ENCODE measurements at places on chromosomes 16 and 17. TPM values are rescaled to one million over a fixed set of nuclear protein-coding genes. Genes with fewer than 3 reads are reported as not detected.

DNA sequence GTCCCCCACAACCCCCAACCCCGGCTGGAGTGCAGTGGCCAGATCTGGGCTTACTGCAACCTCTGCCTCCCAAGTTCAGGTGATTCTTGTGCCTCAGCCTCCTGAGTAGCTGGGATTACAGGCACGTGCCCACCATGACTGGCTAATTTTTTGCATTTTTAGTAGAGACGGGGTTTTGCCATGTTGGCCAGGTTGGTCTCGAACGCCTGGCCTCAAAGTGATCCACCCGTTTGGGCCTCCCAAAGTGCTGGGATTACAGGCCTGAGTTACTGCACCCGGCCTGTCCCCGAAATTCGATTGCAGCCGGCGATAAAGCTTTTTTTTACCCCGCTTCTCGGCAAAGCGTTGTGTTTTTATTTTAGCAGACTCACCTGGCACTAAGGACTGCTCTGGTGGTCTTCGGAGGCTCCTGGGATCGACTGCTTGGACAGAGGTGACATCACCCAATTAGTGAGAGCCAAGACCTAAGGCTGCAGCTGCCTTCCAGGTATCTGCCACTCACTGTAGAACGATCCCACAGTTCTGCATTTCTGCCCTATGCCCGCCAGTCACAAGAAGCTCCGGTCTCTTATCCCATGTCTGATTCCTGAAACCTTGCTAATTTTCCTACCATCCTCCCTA, 82.2 kb upstream of the ARL4D start:
- peak; percentile 49 for DNase-seq

DNA sequence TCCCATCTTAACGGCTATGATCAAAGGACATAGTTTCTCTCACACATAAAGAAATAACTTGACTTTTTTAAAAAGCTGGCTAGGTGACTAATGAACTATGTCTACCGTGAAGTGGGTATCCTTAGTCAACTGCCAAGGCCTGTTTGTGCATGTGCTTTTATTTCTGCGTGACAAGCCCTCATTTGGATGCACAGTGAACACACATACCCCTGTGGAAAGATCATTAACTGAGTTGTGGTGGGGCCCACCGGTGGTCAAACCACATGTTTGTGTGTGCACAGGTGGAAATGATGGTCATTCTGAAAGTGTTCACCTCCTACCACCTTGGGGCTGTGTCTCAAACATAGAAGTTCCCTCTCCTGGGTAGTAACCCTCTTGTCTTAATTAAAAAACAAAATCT, 256.1 kb upstream of the SALL1 start:
- DNase-seq, result no peak

GRCh38 chr16:31455601-31456314, 3.5 kb upstream of the ARMC5 start:
- DNase-seq, result no peak

DNA sequence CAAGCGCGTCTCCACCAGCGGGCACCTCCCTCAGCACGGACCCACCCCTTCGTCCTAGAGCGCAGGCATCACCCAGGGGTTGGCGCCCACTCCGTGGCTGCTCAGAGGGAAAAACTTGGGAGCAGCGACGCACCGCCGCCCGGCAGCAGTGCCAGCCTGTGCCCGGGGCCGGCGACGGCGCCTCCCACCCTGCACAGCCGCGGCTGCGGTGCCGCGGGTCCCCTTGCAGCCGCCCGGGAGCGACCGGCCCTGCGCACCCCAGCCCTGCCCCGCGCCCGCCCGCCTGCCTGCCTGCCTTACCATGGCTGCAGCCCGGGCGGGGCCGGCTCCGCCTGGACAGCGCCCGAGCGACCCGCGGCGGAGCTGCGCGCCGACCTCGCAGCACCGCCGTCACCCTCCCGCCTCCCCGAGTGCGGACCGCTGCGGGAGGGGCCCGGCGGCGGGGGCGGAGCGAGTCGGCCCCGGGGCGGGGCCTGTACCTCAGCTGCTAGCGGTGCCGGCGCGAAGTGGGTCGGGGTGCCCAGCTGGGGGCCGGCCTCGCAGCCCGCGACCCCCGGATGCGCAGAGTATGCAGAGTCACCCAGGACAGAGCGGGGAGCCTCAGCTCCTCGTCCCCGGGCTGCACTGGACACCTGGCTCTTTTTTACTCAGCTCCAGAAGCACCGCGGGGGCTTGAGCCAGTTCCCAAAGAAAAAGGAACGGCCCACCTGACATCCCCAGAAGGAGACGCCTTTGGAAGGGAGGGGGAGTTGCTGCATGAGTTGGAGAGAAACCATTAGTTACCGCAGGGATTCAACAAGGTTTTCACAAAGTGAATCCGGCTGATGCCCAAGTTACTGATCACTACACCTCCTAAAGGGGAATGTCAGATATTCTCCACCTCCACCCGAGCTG, 17.5 kb upstream of the MTMR4 start:
- DNase-seq, result peak; percentile 65

GRCh38 chr16:79835194-79835593, 234.7 kb upstream of the MAF start:
- no peak for DNase-seq

DNA sequence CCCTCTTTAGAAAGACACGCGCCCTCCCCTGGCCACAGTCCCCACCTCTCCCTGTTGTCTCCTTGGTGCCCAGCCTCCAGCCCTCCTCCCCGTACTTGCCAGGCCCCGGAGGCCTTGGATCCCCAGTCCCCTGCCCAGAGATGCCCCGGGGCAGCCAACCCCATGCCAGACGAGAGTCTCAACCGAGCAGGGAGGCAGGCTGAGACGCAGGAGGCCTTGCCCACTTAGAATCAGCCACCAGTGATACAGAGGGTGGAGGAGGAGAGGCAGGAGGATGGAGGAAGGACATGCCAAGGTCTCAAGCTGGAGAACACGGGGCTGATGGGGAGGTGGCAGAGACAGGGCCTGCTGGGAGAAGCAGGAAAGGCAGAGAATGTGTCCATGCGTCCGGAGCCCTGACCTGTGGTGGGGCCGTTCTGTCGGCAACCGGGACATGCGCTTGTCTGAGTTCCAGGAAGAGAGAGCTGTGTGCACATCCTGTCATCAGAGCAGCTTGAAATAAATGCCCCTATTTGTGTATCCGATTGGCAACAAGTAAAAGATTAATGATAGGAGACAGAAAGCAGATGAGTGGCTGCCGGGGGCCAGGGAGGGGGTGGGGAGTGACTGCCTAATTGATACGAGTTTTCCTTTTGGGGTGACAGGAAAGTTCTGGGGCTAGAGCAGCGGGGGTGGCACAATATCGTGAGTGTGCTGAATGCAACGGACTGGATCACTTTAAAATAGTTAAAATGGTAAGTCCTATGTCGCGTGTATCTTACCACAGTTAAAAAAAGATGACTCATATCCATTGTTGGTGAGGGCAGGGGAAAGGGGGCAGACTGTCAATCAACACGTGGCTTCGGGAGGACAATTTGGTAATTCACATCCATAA, 44.7 kb upstream of the MEAK7 start:
- peak; percentile 76 for DNase-seq

- no peak for DNase-seq
Measured at GRCh38 chr16:11597235-11598095, 10.7 kb upstream of the LITAF start.

DNA sequence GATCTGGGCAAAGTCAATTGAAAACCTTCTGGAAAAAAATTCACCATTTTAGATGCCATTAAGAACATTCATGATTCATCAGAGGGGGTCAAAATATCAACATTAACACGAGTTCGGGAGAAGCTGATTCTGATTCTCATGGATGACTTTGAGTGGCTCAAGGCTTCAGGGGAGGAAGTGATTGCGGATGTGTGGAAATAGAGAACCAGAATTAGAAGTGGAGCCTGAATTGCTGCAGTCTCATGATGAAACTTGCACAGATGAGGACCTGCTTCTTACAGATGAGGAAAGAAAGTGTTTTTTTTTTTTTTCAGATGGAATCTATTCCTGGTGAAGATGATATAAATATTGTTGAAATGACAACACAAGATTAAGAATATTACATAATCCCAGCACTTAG, 12.9 kb downstream of the ITGAX start:
- no peak for DNase-seq

DNA sequence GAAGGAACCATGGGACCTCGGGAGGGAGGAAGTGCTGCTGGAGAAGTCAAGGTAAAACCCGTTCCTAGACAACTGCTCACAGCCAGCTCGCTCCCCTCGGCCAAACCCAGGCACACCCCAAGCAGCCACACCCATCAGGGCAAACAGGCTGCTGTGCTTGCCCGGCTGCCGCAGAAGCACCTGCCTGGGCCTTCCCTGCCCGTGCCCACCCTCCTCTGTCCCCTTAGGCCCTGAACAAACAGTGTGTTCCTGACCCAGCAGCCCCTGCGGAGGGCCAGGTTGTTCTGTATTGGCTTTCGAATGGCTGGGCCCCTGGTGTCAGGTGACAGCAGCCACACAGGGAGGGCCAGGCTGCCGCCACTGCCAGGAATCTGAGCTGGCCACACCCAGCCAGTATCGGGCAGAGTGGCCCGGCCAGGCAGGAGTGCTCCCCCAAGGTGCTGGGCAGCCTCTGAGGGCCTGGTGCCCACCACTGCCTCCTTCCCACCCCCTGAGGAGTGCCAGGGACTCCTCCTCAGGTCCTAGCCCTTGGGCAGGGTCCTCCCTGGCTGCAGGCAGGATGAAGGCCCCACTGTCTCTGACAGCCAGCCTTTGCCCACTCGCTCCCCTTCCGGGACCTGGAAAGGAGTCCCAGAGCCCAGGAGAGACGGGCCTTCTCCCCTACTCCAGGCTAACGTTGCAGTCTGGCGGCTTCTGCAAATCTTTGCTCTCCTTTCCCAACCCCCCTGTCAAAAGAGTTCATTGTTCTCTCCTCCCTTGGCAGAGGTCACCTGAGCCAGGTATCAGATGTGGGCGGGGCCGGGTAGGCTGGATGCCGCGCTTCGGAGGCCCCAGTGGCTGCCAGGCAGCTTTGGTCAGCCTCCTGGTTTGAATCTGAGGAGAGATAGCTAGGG, 24.0 kb downstream of the LLGL2 start:
- no peak for DNase-seq

- no peak for DNase-seq
Measured at GRCh38 chr17:6052926-6053325, 17.3 kb upstream of the WSCD1 start.

DNA sequence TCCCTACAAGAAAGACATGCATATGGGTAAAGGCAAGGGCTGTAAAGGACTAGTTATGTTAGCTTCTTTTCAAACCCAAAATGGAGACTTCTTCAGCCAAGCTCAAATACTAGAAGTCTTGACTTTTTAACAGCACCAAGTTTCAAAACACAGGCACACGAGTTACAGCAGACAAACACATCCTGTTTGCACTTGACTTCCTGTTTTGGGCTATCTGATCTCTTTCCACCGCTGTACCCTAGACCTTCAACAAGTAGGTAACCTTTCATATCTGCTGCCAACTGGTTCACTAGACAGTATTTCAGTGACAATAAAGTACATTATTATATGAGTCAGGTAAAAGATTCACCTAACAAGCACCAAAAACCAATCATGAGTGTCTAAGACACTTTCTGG, 12.3 kb downstream of the RFFL start:
- no peak for DNase-seq

- DNase-seq, result no peak
Measured at GRCh38 chr17:72759301-72759700, 333.2 kb downstream of the SLC39A11 start.

GRCh38 chr16:22721511-22722100, 92.4 kb upstream of the HS3ST2 start:
- DNase-seq, result no peak

DNA sequence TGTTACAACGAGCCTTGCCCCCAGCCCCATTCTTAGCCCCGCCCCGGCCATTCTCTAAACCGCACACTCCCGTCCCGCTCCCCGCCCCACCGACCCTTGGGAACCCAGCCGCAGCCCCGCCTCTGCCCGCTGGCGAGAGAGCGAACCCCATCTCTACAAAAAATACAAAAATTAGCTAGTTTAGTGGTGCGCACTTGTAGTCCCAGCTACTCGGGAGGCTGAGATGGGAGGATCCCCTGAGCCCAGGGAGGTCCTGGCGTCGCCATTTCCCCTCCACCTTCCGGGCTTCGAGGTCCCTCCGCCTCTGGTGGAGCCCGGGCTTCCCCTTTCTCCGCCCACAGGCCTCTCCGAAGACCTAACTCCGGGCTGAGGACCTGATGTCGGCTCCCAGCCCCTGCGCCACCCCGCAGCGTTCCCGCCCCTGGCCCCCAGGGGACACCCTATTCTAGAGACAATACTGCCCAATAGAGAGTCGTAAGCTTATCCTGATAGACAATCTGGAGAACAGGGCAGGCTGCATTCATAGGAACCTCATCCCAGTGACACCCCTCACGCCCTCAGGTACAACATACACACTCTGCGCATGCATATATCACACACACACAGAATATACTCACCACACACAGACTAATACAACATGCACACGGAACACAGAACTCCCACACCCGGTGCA, 480 bp upstream of the PROCA1 start:
- DNase-seq, result peak; percentile 41

DNA sequence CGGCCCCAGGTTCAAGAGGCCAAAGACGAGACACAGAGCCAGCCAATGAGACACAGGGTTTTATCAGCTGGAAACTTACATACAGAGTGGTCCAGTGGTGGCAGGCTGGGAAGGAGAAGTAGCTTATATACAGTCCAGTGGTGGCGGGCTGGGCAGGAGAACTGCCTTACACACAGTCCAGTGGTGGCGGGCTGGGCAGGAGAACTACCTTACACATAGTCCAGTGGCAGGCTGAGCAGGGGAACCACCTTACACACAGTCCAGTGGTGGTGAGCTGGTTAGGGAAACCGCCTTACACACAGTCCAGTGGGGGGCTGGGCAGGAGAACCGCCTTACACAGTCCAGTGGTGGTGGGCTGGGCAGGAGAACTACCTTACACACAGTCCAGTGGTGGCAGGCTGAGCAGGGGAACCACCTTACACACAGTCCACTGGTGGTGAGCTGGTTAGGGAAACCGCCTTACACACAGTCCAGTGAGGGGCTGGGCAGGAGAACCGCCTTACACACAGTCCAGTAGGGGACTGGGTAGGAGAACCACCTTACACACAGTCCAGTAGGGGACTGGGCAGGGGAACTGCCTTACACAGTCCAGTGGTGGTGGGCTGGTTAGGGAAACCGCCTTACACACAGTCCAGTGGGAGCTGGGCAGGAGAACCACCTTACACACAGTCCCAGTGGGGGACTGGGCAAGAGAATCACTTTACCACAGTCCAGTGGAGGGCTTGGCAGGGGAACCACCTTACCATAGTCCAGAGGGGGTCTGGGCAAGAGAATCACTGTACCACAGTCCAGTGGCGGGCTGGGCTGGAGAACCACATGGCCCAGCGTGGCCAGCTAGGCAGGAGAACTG, 90.9 kb downstream of the GAS7 start:
- no peak for DNase-seq

- DNase-seq, result peak; percentile 17
Measured at GRCh38 chr17:68089881-68090280, 54.3 kb downstream of the KPNA2 start.

GRCh38 chr17:82060001-82060380, 5.6 kb downstream of the DUS1L start:
- DNase-seq, result no peak

TBC1D3I gene
- 0.35 TPM for total RNA-seq

PGS1 gene
- total RNA-seq, result 53.6 TPM

CCL1 gene
- total RNA-seq, result not detected

STH gene
- not detected for total RNA-seq

ABCC3 gene
- total RNA-seq, result 13.2 TPM

MFAP4 gene
- not detected for total RNA-seq

Measured in natural killer cell (primary cell).